ENCODE measurements at places on chromosomes 13 and 19. TPM values are rescaled to one million over a fixed set of nuclear protein-coding genes. Genes with fewer than 3 reads are reported as not detected.

The DBP gene
- total RNA-seq = 7.4 TPM

The ZNF208 gene
- total RNA-seq = not detected

The DUS3L gene
- total RNA-seq = 39.6 TPM

The POSTN gene
- total RNA-seq = 0.08 TPM

The KCNC3 gene
- 10.8 TPM for total RNA-seq

Data from Panc1 (cell line).